ENCODE measurements at places on chromosomes 2 and 18.
A peak's percentile ranks its signal among the peaks of the same experiment; 100 is the strongest.

- DNase-seq: no peak
Observed at GRCh38 chr2:181178823-181179412, 198.5 kb downstream of the UBE2E3 start.

DNA sequence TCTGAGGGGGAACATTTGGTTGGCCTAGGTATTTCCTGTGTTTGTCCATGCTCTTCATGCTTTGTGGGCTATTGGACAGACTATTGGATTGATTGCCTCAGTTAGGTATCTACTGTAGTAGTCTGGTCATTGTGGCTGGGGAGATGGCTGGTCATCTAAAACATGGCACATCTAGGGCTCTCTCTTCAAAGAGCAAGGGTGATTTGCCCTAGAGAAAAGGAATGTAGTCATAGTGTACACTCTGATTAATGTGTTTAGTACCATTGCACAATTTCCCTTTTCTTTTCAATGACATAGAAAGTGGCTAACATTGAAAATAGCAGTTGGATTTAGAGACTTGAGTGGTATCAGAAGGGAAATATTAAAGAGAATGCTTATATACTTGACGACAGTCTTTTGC, 114.3 kb downstream of the LCLAT1 start:
- no peak for DNase-seq

DNA sequence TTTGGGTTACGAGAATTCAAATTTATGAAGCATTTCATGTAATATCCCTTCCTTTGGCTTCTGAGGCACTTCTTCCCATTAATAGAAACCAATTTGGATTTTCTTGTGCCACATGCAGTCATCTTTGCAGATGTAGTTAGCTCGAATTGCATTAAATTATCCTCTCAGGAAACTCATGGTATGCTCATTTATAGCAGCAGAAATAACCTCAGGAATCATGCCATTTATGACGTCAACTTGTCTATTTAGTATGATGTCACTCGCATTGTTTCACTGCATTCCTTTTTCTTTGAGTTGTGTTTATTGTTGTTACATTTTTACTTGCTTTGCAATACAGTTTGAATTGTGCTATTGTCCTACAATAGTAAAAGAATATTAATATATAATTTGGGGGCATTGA, 163.8 kb downstream of the RBM43 start:
- no peak for DNase-seq

- DNase-seq: no peak
Observed at GRCh38 chr18:56319953-56320352, 318.4 kb downstream of the TXNL1 start.

DNA sequence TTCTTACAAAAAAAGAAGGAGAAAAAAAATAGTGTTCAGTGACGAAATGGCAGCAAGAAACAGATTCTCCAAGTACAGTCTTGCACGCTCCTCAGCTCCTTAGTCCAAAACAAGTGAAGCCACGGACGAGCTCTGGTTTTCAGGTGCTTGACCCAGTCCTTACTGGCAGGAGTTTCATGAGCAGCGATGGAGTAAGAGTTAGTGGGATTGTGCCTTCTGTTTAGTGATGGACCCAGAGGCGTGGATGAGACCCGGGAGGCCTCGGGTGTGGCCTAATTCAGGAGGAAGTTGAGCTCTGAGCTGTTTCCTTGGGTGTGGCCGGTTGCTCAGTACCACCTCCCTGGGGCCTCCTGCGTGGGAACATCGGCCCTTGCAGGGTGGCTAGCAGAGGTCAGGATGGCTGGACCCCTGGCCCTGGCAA, 52.0 kb downstream of the KIF5C start:
- no peak for DNase-seq

DNA sequence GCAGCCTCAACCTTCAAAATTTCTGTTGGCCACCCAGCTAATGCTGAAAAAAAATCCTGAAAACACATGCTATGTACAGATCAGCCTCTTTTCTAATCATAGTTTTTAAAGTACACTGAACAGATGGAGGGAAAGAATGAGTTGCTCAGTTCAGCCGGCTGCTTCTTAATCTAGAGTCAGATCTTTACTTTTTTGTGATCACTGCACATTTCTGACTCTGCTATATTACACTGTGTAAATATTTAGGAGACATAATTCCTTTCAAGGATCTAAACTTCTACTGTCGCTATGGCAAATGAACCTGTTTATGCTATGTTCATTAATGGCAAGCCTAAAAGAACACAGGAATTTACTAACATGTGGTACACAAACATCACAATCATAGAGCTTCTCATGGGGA, 114.2 kb downstream of the SRBD1 start:
- DNase-seq: no peak

GRCh38 chr2:184261818-184262217, 336.5 kb upstream of the ZNF804A start:
- no peak for DNase-seq

GRCh38 chr2:196268538-196269338, 97.4 kb upstream of the STK17B start:
- DNase-seq: no peak

DNA sequence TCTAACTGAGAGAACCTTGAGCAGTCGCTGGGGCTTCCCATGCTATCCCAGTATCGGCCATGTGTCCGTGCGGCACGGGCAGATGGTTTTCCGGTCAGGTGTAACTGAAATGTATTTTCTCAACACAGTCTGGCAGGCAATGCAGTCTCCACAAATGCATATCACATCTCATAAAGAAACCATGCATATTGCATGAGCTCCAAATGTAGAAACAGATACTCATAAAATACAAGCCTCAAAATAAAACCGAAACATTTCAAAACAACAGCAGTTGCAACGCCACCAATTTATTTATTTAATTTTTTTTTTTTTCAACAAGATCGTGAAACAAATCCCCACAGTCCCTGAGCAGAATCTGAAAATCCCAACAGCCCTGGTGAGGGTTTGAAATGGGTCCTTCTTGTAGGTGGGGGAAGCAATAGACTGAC, 299.4 kb downstream of the LPIN1 start:
- no peak for DNase-seq

- DNase-seq: no peak
Observed at GRCh38 chr2:64017811-64018700, 1.2 kb downstream of the VPS54 start.

GRCh38 chr2:170679607-170680079, 35.5 kb upstream of the SP5 start:
- DNase-seq: no peak

- no peak for DNase-seq
Observed at GRCh38 chr2:228094377-228094921, 87.0 kb downstream of the SPHKAP start.

DNA sequence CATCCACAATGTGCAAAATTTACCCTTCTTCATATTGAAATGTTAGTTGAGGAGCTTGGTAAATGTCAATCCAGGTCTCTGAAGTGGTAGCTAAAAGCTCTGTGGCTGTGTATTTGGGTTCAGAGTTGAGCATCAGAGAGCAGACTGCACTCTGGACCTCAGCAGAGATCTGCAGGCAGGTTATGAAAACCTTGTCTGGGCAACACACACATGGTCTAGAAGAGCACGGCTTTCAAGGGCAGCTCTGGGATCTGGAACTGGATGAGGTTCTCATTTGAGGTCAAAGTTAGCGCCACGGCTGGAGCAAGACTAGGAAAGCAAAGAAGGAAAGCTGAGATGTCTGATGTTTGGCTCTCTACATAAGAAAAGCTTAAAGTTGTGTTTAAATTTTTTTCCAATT, 243.0 kb downstream of the SH3BP4 start:
- DNase-seq: no peak

GRCh38 chr18:68178921-68179320, 536.0 kb downstream of the TMX3 start:
- no peak for DNase-seq

GRCh38 chr2:192159208-192159607, 35.5 kb downstream of the TMEFF2 start:
- no peak for DNase-seq

DNA sequence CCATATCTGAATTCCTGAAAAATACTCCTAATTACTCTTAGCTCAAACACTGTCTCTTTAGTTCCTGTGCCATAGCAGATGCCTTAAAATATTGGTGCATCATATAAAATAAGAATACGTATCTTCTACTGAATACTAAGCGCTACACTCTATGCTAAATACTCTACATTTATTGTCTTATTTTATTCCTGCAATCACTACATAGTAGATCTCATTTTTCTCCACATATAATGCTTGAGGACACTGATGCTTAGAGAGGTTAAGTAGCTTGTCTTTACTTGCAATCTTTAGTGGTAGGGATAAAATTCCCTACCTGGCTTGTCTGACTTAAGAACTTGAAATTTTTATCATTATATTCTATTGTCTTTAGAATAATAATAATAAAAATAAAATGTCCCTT, 137.3 kb upstream of the SETBP1 start:
- DNase-seq: no peak

- no peak for DNase-seq
Observed at GRCh38 chr2:205836477-205837221, 154.3 kb downstream of the NRP2 start.

DNA sequence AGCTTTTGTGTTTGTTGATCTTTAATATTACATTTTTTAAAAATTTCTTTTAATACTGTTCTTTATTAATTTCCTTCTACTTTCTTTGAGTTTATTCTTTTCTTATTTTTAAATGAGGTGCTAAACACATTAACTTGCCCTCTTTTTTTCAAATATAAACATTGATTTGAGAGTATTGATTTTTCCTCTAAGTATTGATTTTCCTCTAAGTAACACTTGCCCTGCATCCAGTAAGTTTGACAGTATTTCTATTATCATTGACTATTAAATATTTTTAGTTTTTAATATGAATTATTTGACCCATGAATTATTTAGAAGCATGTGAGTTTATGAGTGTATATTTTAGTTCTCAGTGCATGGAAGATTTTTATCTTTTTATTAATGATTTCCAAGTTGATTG, 337.0 kb upstream of the RAB12 start:
- DNase-seq: no peak

- DNase-seq: no peak
Observed at GRCh38 chr2:221243771-221244170, 328.3 kb downstream of the EPHA4 start.

DNA sequence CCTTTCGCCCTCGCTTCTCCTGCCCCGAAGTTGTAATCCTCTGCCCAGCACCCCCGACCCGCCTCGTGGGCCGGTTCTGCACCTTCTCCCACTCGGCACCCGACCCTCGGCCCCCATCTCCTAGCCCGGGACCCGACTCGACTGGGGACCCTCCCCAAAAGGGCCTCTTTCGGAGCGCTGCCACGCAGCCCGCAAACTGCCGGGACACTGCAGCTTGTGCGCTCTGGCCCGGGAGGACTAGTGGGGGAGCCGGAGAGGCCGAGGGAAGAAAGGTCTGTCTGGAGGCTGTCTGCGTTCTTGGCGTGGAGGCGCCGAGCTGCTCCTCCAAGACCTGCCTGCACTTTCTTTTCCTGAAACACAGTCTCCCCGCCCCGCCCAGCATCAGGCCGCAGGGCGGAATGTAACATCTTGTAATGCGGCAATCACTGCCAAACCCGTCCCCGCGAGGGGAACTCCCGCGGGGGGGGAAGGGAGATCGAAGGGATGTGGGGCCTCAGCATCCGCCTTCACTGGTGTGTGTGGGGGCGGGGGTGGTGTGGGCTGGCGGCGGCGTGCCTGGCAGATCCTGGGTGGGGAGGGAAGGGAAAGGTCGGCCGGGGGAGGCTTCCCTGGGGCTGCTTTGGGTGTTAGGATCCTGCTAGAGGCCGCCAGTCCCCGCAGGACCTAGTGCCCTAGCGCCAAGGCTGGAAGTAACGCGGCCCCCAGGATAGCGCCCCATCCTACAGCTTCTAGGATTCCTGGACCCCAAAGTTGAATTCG, 7.4 kb downstream of the DLX2 start:
- DNase-seq: peak; percentile 81

- DNase-seq: no peak
Observed at GRCh38 chr2:234590076-234590475, 93.2 kb upstream of the ARL4C start.

- no peak for DNase-seq
Observed at GRCh38 chr2:101981504-101981903, 10.3 kb upstream of the IL1R2 start.

- no peak for DNase-seq
Observed at GRCh38 chr2:218023636-218024035, 20.8 kb upstream of the TNS1 start.

- no peak for DNase-seq
Observed at GRCh38 chr18:27164905-27165304, 20.2 kb downstream of the CHST9 start.
